Hematopoietic multipotent progenitor cell (in vitro differentiated cells): ENCODE measurements at places on chromosomes 13 and 19. TPM values are rescaled to one million over a fixed set of nuclear protein-coding genes. Genes with fewer than 3 reads are reported as not detected.

The KLHL1 gene
- not detected for total RNA-seq

The MEX3D gene
- 4.8 TPM for total RNA-seq

The AP1M2 gene
- 0.27 TPM for total RNA-seq

The MATK gene
- 160 TPM for total RNA-seq

The ZNF528 gene
- total RNA-seq: 8.1 TPM
